NCI-H2029 treated with DMSO at 0.1 percent for 48 hours (cell line): ENCODE measurements at places on chromosomes 3 and 15.
A peak's percentile ranks its signal among the peaks of the same experiment; 100 is the strongest.

DNA sequence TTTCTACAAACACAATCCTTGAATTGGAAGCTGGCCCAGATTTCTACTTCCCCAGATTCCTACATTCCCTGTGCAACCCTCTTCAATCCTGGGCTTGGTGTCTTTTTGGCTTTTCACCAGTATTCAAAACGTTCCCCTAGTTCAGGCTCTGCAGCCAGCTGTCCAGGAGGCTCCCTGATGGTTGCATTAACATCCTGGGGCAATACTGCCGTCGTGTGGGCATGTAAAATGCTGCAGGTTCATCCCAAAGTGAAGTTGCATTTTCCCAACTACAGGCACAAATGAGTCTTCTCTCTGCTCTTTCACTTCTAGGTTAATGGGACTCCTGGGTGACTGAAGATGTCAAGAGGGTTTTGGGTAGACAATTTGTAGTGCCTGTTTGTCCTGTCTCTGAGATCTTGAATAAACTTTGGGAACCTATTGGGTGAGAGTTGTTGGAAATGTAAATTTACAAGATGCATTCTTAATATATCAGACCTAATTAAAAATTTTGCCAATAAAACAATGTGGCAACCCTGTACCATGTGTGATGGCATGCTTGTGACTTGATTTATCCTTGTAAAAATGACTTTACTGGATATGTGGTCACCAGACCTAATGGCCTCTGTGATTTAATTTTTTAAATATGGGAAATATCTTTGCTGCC, 28.6 kb downstream of the SOX14 start:
- no peak for DNase-seq

GRCh38 chr3:188090620-188091309, 63.2 kb upstream of the LPP start:
- DNase-seq, result peak; percentile 6

DNA sequence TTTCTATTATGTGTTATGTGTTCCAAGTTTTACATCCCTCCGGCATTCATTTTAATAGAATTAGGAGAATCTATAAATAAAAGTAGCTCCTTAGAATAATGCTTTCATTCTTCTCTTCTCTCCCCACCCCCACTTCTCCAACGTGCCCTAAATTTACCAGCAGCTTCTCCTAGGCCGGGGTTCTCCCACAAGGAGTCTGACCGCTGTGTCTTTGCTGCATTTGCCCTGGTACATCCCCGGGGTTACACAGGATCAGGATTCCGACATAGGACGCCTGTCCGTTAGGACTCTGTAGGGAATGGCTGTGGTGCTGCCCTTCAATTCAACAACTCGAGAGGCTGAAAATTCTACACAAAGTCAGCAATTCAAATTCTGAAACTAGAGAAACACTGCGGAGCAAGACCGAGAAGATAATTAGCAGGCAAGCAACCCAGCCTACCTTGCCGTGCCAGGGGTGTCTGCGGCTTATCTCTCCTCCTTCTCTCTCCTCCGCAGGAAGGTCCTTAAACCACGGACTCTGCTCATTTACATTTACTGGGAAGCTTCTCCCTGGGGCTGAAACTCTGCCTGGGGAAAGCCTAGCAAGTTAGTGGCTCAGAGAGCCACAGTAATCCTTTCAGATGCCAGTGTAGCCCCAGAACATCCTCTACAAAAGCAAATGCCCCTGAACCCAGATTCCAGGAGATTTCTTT, 18.8 kb downstream of the PCSK6 start:
- no peak for DNase-seq

DNA sequence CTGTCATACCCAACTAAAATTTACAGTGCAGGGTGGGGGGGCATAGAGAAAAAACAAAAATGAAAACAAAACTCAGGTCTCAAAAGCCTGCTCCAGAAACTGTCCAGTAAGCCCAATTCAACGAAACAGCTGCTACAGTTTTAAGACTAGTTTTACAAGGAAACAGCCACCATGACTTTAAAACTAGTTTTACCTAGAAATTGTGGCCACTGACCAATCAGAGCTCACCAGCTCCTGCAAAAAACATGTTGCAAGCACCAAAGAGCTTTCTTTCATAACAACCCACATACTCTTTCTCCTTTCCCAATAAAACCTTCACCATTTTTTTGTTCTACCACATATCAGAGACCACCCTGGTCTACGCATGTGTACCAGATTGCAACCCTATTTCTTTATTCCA, 7.3 kb upstream of the CFAP91 start:
- DNase-seq, result no peak

- no peak for DNase-seq
These were observed 530.2 kb downstream of the NR2F2 start for GRCh38 chr15:96860741-96861140.

DNA sequence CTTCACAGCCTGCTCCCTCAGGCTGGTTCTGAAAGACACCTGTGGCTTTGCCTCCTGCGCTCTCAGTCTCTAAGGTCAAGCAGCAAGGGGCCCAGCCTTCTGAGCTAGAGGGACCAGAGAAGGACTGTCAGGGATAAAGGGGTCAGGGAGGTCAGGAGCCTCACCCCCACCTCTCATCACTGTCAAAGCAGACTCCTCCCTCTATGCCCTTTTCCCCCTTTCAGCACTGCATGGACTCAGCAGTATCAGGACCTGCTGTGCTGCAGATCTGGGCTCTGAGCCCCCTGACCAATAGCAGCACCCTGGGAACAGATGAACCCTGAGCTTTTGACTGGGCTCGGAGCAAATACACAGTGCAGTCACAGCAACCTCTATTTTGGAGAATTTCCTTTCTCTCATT, 3.2 kb upstream of the BMF start:
- DNase-seq, result no peak

DNA sequence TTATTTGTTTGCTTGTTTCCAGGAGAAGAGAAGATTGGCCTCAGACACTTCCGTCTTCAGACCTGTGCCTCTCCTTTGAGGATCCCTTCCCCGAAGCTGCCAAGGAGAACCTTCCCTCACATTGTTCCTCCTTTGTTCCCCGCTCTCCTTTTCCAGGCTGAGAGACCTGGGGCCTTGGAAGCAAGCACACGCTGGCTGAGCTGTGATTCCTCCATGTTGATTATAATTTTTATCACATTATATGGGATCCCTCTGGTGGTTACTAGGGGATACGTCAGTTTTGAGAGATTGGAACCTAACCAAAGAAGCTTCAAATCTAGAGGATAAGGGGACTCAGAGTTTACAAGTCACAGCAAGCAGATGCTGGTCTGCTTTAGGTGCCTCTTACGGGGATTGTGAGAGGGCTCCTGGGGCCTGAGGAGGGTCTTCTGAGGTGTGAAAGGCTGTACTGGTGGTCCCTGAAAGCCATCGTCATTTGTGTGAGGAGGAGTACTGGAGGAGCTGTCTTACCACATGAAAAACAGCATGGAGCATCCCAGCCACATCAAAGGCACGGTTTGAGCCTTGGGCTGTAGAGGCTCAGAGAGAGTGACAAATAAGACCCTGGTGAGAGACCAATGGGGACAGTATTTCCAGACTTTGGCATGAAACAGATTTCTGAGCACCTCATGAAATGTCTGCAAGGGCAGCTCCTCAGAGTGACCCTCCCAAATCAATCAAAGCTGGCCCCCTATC, 760.1 kb upstream of the CFAP20DC start:
- no peak for DNase-seq

- DNase-seq, result no peak
These were observed 14.5 kb downstream of the NEK10 start for GRCh38 chr3:27354588-27355203.

- DNase-seq, result no peak
These were observed 898 bp downstream of the SMAD3 start for GRCh38 chr15:67066041-67066958.

DNA sequence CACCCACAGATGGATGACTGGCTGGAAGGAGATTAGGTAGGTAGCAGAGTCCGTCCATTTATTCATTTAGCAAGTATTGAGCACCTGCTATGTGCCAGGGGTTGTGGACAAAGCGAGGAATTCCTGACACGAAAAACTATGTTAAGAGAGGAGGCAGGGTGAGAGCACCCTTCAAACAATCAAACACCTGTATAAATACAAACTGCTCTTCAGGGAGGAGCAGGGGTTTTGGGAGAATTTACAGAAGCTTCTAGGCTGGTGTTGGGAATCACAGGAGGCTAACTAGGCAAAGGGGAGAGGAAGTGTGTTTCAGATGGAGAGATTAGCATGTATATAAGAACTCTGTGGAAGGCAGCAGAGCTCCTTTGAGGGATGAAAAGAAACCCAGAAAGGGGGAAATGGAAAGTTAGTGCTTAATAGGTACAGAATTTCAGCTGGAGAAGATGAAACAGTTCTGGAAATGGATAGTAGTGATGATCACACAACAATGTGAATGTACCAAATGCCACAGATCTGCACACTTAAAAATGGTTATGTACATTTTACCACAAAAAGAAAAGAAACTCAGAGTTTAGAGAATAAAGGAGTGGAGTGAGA, 805 bp upstream of the SEC22C start:
- DNase-seq, result no peak

DNA sequence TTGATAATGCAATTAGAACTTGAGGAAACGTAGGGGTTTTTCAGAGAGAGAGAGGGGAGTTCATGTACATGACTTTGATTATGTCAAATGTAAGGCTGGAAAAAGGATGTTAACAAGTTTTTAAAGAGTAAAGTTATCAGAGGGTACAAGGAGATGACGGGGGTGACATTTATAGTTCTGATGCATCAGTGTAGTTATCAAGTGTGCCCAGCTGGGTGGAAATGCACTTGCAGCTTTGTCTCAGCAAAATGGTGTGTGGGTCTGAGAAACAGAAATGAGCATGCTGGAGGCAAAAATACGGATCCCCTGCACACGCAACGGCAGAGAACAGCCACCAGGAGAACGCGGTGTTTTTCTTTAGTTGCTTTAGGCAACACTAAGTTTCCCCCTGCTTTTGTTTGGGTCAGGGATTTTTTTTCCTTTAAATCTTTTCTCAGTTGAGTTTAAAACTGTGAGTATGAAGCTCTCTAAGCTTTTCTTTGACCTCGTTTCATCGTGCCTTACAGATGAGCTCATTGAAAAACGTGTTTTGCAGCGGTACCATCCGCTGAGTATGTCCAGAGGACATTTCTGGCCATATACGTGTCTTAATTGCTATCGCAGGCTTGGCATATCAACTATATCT, 205.4 kb downstream of the PDZRN3 start:
- DNase-seq, result no peak

DNA sequence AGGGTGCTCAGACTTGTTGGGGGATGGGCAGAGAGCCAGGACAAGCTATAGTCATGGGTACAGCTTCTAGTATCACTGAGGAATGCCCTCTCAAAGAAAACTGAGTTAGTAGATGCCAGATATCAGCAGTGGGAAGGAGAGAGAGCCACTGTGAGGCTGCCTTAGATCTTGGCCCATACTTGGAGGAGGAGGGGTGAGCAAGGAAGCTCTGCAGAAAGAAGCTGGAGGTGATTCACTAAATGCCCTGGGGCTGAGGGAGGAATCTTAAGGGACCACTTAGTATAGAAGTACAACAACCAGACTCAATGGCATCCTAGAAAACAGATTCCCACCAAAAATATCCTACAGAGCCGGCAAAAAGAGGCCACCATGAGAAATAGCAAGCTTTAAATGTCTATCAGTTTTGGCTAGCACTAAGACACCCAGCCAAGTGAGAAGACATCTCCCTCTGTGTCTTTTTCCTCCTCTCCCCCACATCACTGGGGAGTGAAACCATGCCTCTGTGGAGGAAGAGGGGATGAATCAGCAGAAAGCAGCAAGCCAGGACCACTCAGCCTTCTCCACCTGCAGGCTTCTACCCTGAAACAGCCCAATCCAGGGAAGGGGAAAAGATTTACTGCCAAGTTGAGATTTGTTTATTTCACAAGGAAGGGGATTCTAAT, 282.5 kb upstream of the STT3B start:
- DNase-seq, result no peak

GRCh38 chr15:97909291-97909891, 51.1 kb upstream of the ARRDC4 start:
- DNase-seq, result peak; percentile 19

DNA sequence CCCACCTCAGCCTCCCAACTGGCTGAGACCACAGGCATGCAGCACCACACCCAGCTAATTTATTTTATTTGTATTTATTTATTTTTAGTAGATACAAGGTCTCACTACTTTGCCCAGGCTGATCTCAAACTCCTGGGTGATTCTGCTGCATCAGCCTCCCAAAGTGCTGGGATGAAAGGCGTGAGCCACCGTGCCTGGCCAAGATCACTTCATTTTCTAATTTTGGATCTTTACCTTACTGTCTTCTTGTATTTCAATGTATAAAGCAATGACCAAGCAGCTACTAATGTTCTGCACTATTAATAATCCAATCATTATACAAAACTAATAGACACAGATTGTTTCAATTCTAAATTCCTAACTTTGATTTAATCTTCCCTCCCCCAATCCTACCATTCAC, 56.2 kb downstream of the LRRFIP2 start:
- DNase-seq, result no peak

- no peak for DNase-seq
These were observed at the start of gene MLH1 for GRCh38 chr3:36993326-36994283. Gene MLH1 (plus strand): TSS chr3:36993518. CDS start chr3:36993548, 30 bp downstream.

DNA sequence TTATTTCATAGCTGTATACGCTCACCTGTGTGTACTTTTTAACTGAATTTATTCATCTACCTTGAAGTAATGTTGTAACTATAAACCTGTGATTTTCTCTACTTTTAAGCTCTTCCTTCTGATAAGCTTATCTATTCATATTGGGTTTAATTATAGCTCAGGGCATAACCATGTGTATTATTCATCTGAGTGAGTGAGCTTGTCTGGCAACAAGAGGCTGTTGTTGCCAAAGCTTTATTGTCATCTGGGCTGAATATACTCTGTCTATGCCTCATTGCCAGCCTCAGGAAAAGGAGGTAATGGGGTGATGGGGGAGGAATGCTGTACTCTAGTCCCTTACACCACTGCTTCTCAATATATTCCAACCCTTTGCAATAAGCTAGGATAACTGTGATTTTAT, 292.4 kb downstream of the UBE2E2 start:
- DNase-seq, result no peak

- DNase-seq, result no peak
These were observed 7.5 kb downstream of the TMEM40 start for GRCh38 chr3:12751571-12751970.

GRCh38 chr3:154250291-154250690, 74.0 kb downstream of the DHX36 start:
- no peak for DNase-seq

GRCh38 chr3:158911586-158911985, 109.7 kb downstream of the MFSD1 start:
- peak; percentile 6 for DNase-seq

DNA sequence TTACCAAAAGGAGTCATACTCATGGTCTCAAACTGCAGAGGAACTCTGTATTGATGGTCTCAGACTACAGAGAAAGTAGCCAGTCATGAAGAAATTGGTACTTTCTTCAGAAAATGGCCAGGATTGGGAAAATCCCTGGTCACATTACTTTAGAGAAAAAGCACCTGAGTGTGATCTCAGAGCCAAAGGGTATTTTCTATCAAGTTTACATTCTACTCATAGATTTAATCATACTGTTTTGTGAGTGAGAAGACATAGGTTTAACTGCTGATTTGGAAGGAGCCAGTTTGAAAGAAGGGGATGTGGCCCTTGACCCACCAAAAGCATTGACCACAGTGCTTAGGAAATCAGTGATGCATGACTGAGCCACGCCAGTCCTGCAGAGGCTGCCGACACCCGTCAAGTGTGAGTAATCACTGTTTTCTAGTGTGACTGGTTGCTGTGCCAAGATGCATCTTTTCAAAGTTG, 203.6 kb downstream of the AKAP13 start:
- no peak for DNase-seq
